SK-MEL-5 (cell line): ENCODE measurements at places on chromosomes 7 and 10.

DNA sequence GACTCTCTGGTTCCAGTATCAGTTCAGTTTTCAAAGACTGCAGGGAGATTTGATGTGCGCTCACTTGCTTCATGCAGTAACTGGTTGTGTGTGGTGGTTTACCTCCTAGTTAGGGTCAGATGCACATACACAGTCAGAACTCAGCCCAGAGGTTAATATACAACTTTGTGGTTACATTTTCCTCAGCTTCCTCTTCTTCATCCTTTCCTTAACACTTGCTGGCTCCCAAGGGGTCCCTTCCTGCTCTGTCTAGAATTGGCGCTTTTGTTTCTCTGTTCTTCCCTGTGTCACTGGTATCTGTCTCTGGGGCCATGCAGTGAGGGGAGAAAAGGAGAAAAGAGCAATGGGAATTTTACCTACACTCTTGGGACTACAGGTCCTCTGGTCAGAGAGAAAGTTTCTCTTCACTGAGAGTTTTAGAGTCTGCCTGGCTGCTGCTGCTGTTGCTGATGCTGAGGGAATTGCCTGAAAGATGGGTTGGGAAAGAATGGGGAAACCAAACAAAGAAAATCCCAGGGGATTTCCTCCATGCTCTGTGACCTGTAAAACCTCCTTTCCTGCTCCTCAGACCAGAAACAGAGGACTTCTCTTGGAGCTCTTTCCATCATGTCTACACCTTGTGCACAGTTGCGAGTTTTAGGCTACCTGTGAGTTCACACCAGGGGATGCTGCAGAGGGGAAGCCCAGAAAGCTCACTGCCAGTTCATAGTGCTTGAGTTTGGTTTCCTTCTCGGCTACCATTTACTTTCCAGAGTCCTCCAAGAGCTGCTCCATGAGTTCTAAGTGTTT, 74.6 kb downstream of the WDFY4 start:
- DNase-seq, result no peak

DNA sequence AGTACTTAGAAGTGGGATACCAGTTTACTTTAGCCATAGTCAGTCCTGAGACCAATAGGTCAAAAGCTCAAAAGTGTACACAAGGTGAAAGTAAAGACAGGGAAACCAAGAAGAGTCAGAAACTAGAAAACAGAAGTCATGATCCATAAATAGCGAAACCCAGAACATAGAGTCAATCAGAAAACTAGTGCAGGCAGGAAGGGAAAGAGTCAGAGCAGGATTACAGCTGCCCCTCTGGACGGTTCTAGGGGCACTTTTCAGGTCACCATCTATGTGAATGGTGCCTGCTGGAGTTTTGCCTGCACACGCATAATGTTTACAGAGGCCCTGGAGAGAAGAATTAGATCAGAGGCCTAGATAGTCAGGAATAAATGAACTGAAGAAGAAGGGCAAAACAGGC, 22.4 kb upstream of the DMTF1 start:
- no peak for DNase-seq

- no peak for DNase-seq
Measured at GRCh38 chr10:104103956-104104355, 18.0 kb upstream of the SFR1 start.

DNA sequence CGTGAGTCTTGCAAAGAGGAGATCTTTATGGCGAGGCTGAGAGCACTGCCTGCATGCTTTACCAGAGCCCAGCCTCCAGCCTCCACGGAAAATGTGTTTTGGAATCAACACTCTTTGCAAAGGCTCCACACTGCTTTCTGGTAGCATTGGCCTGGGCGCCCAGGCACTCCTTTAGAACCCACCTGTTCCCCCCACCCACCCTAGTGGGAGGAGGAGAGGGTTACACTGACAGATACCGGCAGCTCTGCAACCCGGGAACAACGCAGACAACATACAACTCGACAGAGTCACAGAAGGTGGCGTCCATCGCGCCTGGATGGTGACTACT, 5.5 kb upstream of the MNX1 start:
- DNase-seq, result no peak

- no peak for DNase-seq
Measured at GRCh38 chr7:122652876-122653275, 46.0 kb downstream of the RNF133 start.

DNA sequence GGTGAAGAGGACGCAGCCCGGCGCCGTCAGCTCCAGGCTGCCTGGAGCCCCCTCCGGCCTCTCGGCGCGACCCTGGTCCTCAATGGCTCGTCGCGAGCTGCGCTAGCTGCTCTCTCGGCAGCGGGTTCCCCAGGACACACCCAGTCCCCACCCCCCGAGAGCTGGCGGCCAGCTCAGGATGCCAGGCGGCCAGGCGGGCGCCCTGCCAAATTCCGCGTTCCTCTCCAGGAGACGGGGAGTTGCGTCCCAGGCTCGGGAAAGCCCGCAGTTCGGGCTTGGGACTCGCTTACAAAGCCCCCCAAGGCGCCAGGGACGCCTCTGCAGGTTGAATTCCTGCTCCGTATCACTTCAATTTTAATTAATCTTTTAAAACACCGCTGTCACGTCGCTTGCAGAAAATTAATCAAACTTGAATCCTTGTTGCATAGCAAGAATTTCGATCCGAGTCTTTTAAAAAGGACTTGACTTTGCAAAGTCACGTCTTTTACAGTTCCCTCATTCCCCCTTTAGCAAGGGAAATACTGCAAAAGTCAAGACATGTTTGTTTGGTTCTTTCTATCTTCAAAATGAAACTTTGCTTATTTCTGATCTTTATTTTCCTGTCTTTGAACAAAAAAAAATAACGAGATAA, 28.2 kb downstream of the SKIDA1 start:
- DNase-seq, result peak; percentile 70

DNA sequence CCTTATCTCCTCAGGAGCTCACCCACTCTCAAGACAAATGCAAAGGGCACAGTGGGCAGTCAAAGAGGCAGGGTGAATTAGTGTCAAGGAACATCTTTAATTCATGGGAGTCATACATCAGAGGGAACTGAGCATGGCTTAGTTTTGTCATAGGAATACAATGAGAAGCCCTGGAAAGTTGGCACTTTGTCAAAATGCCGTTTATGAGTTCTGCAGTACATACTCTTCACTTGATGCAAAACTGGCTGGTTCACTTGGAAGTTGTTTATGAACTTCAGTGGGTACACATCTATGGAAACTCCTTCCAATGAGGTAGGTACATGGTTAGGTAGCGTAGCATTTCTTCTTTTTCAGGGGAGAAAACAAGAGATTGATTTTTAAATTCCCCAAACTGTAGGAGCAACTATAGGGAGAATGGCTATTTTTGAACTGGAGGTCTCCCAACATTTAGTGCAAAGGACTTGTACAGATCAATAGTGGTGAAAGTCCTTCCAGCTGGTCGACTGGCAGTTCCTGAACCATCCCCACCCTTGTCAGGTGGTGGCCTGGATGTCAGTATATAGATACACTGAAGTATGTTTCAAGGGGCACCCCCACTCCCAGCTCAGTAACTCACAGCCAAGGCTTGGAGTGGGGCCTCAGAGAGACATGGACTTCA, 580.5 kb downstream of the REEP3 start:
- no peak for DNase-seq

- no peak for DNase-seq
Measured at GRCh38 chr10:28248092-28248491, 54.8 kb downstream of the MPP7 start.

GRCh38 chr10:13865758-13866491, 279.2 kb downstream of the PRPF18 start:
- no peak for DNase-seq

DNA sequence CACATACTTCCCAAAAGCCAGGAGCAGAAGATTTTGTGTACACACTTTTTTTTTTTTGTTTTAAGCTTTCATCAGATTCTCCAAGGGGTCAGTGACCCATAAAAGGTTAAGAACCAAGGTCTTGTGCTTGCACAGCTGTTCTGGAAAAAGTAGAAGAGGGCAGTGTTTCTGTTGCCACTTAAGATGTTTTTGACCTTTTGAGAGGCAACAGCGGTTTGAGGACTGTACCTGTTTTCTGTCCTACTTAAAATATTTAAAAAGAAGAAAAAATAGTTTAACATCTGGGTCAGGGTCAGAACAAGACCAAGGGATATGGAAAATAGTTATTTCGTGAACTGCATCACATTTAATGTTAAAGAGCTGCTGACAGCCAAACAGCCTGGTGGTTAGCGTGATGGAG, 32.9 kb downstream of the AUTS2 start:
- no peak for DNase-seq

DNA sequence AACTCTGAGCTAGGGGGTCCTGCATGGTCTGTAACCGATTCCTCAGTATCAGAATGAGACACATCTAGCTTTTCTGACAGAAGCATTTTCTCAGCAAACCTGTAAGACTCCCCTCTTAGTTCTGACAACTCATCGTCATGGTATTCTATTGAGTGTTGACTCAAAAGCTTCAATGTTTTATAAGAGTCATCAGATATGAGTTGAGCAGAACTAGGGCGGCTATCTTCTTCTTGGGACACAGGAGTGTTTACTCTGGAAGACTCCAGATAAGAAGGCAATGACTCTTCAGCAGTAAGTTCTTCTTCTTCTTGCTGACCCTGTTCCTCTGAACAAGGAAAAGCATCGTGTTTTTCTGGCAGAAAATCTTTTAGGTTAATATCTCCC, 167.0 kb upstream of the CCDC6 start:
- DNase-seq, result no peak

DNA sequence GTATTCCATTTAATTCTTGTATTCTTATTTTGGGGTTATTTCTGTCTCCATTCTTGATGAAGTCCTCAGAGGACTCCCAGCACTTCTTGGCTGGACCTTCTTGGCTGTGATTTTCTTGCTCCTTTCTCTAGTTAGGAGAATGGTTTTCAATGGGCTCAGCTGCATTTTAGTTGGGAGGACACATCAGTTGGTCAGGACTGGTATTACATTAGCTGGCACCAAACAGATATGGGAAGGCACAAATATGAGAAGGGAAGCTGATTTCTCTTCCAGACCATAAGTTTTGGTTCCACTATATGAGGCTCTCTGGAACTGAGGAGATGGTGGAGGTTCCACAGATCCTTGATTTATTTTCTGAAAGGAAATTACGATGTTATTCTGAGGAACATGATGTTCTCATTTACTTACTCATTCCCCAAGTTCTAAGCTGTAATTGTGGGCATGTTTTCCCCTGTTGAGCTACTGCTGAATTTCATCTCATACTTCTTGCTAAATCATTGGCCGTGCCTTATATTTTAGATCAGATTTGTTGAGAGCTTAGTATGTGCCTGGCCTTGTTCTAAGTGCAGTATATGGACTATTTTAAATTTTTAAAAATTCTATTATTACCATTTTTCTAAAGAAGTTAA, 261.0 kb downstream of the THSD7A start:
- DNase-seq, result peak; percentile 20

GRCh38 chr7:50164559-50165170, 71.6 kb upstream of the ZPBP start:
- DNase-seq, result no peak

DNA sequence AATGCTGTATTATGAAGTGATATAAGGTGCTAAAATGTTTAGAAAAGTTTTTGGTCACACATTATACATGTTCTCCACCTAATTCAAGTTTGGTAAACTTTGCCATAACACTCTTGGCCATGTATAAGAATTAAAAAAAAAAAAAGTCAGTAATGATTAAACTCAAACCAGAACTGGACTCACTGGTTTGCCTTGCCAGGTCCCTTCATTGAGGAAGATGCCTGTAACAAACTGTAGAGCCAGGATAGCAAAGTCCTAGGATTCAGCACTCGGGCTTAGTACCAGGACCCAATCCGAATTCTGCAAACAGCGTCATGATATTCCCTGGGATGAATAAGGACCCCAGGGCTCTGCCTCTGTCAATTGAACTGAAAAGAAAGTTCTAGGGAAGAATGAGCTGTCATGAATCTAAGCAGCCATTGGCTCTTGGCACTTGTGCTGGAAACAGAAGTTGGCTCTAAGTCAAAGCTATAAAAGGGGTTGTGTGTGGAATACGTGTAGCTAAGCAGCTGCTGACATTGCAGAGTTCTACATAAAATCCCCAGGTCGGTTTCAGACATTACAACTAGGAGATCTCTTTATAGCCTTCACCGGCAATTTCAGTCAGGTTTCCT, 216.9 kb downstream of the C7orf25 start:
- no peak for DNase-seq

DNA sequence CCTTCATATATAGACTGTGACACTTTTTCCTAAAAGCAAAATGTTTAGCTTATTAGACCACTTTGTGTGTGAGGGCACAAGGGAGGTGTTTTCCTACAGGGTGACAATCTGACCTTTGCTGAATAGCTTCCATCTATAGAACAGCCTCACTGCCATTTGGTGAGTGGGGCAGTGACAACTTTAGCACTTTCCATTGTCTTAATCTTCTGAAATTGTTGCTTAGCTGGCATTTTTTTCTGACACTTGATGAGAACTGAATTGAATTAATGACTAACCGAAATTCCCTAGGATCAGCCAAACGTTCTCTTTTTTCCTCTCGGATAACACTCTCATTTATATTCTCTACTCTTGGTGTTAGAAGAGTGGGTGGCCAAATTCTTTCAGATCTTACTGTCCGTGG, 30.2 kb downstream of the KDM7A start:
- no peak for DNase-seq

DNA sequence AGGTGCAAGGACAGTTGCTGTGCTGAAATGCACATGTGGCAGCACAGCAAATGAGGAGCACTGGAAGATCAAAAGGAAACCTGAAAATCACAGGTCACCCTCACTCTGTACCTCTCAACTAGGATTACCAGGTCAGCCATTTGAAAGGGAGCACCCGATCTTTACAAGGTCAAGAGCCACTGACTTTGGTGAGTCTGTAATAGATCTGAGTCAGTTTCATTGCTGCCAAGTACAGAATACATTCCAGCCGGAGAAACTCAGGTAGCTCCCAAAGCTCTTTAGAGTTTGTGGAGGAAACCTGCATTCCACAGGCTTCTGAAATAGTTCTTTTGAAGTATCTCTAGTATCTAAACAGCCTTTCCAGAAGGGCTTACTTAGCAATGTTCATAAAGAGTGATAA, 217.5 kb downstream of the SNX13 start:
- DNase-seq, result no peak

DNA sequence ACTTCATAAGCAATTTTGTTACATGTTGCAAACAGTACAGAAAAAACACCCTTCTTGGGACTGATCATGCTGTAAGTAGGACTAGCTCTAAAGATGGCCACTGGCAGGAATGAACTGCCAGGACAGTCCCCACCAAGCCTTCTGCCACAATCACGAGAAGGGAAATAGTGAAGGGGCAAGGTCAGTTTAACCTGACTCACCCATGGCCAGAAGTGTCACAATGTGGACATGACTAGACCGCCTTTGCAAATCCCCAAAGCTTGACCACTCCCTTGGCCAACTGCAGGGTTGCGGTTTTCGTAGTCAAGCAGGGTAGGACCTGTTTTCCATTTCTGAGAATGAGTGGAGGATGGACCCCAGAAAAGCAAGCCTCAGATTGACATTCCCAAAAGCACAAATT, 19.4 kb upstream of the FRAT2 start:
- DNase-seq, result no peak
